ENCODE measurements at places on chromosomes 6 and 20.

DNA sequence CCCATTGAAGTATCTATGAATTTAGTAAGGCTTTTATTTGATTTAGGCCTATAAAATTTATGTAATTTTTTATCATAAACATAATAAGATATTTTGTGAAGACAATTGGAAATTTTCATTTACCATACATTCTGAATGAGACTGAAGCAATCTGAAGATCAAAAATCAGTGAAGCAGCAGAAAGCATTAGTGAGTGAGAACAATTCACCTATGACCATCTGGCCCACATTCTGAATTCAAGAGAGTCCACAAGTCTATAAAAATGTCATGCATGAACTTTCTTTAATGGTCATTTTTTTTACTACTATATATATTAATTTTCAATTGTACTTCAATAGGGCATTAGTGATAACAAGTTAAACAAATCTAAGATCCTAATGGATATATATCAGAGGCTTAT is 1026.6 kb upstream of the MAP3K7 start:
- no peak for DNase-seq

- no peak for DNase-seq
Measured at GRCh38 chr20:62165762-62166399, 16.9 kb upstream of the MTG2 start.

DNA sequence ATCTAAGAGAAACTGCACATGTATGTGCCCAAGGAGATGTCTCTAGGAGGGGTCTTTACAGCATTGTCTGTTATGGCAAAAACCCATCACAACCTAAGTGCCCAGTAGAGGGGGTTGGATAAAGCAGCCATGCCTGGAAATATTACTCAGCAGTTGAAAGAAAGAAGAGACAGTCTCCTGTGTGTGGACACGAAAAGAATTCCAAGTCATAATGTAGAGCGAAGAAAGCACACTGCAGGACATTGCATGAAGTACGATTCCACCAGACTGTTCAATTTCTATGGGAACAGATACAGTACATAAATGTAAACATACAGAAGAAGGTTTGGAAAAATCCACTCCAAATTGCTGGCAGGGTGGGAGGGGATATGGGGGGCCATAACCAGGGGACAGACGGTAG is 7.3 kb upstream of the TGM2 start:
- no peak for DNase-seq

- no peak for DNase-seq
Measured at GRCh38 chr6:105595829-105596228, 192.9 kb upstream of the PREP start.

- no peak for DNase-seq
Measured at GRCh38 chr6:4903751-4904370, 100.0 kb downstream of the RPP40 start.

DNA sequence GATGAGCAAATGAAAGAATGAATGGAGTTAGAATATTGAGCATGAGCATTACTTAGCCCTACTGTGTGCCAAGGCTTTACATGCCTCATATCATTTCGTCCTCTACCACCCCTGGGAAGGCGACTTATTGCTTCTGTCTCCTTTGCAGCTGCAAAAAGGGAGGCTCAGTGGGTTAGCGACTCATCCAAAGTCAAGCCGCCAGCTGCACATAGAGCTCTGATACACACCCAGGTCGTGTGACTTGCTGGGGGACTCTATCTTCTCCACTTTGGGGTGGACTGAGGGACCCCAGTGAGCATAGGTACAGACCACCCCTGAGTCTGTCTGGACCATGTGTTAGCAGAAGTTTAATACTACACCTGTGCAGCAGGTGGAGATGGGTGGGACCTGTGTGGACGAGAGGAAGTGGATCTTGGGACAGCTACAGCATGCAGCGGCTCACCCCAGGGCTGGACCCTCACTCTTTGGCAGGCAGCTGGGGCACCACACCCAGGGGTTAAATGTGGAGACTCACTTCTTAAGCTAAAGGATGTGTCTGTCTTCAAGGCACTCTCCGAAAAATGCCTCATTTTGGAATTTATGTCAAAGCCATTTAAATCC is 36.2 kb upstream of the ANGPT4 start:
- no peak for DNase-seq

DNA sequence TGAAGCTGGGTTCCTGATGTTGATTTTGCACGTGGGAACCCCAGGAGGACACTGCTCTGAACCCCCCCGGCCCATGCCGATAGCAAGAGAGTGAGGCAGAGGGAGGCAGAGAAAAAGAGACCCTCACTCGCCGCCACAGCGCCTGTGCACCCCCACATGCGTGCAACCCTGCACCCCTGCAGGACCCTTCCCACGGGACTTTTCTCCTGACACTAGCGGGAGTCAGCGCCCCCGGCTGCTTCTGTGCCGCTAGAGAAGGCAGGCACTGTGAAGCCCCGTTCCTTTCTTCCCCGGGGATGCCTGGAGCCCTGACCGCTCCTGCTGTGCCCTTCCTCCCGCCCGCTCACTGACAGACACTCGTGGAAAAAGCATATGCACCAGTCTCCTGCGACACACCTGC is 67.4 kb downstream of the GMPR start:
- DNase-seq: no peak

GRCh38 chr20:9490161-9490560 is 24.2 kb upstream of the LAMP5 start:
- DNase-seq: no peak

- DNase-seq: no peak
Measured at GRCh38 chr6:110609101-110609500, 132.7 kb upstream of the SLC22A16 start.

- no peak for DNase-seq
Measured at GRCh38 chr6:3336066-3336786, 77.5 kb downstream of the PSMG4 start.

DNA sequence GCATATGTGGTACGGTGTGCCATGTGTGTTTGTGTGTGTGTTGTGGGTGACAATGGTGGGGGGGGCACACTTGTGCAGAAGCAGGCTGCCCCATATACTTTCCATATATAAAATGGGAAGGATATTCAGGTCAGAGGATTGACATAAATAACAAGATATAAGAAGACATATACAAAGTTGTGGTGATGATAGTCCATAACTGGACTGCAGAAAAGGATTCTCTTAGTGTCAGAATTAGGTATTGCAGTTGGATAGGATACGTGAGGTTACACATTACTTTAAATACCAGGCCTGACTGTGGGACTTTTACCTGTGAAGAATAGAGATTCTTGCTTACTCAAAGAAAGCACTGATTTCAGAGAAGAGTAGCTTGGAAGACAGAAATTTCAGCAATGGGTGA is 1260.3 kb downstream of the EPHA7 start:
- DNase-seq: no peak
